ENCODE measurements at places on chromosomes 12 and 14.

- no peak for DNase-seq
These were observed 557 bp downstream of the COPS7A start for GRCh38 chr12:6724409-6724797.

GRCh38 chr12:118288174-118288573 is 84.5 kb downstream of the TAOK3 start:
- DNase-seq: no peak

GRCh38 chr12:105476616-105477015 is 146.1 kb downstream of the C12orf75 start:
- DNase-seq: no peak

DNA sequence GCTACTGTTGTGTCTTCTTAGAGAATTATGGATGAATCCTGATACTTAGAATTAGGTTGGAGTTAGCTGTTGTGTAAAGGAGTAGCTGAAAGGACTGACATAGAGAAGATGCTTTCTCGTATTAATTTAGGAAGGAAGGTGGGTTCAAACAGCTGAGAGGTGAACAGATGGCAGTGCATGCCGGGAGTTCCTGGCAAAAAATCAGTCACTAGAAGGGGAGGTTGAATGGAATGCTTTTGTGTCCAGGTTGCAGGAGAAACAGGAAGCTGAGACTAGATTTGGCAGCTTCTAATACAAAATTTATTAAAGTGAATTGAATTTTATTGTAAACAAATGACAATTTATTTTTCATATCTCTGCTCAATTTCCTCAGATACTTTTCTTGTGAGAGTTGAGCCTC is 70.8 kb downstream of the BTG1 start:
- no peak for DNase-seq

Measured in right atrium auricular region (tissue), 2 donors.